ENCODE measurements at places on chromosomes 12 and 14. TPM values are rescaled to one million over a fixed set of nuclear protein-coding genes. Genes with fewer than 3 reads are reported as not detected.

GRCh38 chr14:52902971-52903619 is 47.8 kb downstream of the FERMT2 start:
- no peak for DNase-seq

GRCh38 chr14:57171363-57171762 is 97.3 kb downstream of the EXOC5 start:
- DNase-seq: no peak

The THTPA gene
- total RNA-seq: 19.7 TPM

- DNase-seq: no peak
These were observed 67.0 kb upstream of the CAND1 start for GRCh38 chr12:67202011-67202677.

Measured in esophagus muscularis mucosa (tissue), 4 donors.